Heart left ventricle (tissue), 16 donors: ENCODE measurements at places on chromosomes 5 and 9.

DNA sequence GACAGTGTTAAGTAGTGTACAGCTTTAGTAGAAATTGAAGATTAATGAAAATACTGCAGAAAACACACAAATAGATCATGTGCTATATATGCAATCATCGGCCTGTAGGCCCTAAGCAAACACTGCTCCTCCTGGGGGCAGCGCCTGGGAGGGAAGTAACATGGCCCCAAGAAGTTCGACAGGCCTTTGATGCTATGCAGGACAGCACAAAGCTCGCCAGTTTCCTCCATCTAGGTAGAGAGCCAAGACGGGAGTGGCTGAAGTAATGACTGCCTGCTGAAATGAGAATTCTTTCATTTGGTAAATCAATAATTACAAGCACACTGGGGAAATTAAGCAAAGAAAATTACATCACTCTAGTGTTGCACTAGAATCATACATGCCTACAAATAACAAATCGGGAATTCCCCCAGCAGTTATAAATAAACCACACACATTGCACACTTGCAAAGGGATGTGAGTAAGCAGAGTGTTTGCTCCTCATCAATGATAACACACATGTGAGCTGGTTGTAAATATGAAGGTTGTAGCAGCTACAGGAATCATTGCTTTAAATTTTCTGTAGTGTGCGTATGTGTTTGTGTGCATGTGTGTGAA lies 219.9 kb upstream of the NFIL3 start:
- no peak overlapping the region for H3K27ac ChIP-seq
- H3K4me3 ChIP-seq: no peak overlapping the region
- H3K4me1 ChIP-seq: no peaks in the 10 kb centered on the region
- no peaks in the 10 kb centered on the region for H3K27me3 ChIP-seq
- no peaks in the 10 kb centered on the region for H3K36me3 ChIP-seq
- no peak for DNase-seq

- no peaks in the 10 kb centered on the region for H3K4me1 ChIP-seq
- H3K27me3 ChIP-seq: no peaks in the 10 kb centered on the region
- H3K4me3 ChIP-seq: no peak overlapping the region
- no peaks in the 10 kb centered on the region for H3K36me3 ChIP-seq
These were observed 36.8 kb downstream of the UGT3A2 start for GRCh38 chr5:36029914-36030313.

GRCh38 chr5:98308960-98309359 lies 464.5 kb upstream of the RGMB start:
- H3K36me3 ChIP-seq: no peaks in the 10 kb centered on the region
- H3K4me1 ChIP-seq: no peaks in the 10 kb centered on the region
- DNase-seq: no peak
- no peak overlapping the region for H3K4me3 ChIP-seq
- peak overlapping the region; percentile 67 for H3K27ac ChIP-seq

GRCh38 chr9:68547417-68547816 lies 6.7 kb upstream of the TMEM252 start:
- H3K4me1 ChIP-seq: peaks cover 9% of the 10 kb centered on the region
- no peaks in the 10 kb centered on the region for H3K36me3 ChIP-seq
- no peak for DNase-seq
- H3K27me3 ChIP-seq: no peaks in the 10 kb centered on the region
- no peak overlapping the region for H3K4me3 ChIP-seq

GRCh38 chr9:4301971-4302427 lies 2.1 kb upstream of the GLIS3 start:
- no peaks in the 10 kb centered on the region for H3K27me3 ChIP-seq
- no peaks in the 10 kb centered on the region for H3K36me3 ChIP-seq
- no peak overlapping the region for H3K4me3 ChIP-seq
- peaks cover 12% of the 10 kb centered on the region for H3K4me1 ChIP-seq
- DNase-seq: peak; percentile 74

DNA sequence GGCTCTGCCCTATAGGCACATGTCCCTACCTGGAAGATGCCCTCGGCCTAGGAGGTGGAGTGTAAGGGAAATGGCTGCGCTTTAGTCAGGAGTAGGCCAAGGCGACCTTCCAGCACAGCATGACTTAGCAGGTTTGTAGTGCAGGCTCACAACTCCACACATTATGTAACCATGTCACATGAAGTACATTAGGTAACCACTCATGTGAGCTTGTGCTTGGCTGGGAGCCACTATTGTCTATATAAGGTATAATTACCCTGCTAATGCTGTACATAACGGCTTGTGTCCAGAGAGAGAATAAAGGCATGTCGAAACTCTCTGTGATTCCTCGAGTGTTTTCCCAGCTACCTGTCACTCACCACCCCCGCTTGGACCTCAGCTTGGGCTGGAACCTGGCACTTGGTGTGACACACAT lies 74.9 kb downstream of the CAMK4 start:
- no peaks in the 10 kb centered on the region for H3K27me3 ChIP-seq
- no peak overlapping the region for H3K27ac ChIP-seq
- H3K4me3 ChIP-seq: no peak overlapping the region
- no peaks in the 10 kb centered on the region for H3K36me3 ChIP-seq

- no peak for DNase-seq
- no peak overlapping the region for H3K4me3 ChIP-seq
- H3K4me1 ChIP-seq: no peaks in the 10 kb centered on the region
- no peak overlapping the region for H3K27ac ChIP-seq
- no peaks in the 10 kb centered on the region for H3K27me3 ChIP-seq
These were observed 102.5 kb upstream of the DHFR start for GRCh38 chr5:80757290-80757689.

DNA sequence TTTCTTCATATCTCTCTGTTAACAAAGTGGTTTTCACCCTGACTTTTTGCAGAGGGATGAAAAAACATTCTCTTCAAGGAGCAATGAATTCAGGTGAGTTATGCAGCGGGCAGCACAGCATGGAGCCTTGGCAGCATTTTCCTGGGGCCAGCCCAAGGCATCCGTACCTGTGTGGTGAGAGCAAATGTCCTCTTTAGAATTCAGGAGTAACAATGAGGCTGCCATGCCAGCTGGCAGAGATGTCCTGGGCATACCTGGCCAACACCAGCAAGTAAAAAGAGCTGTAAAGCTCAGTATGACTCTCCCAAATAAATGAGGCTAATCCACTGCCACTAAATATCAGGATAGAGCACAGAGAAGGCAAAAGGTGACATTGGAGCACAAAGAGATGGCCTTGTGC lies 277.6 kb upstream of the TRPC7 start:
- H3K27ac ChIP-seq: no peak overlapping the region
- no peaks in the 10 kb centered on the region for H3K27me3 ChIP-seq
- H3K36me3 ChIP-seq: no peaks in the 10 kb centered on the region
- no peak for DNase-seq
- H3K4me3 ChIP-seq: no peak overlapping the region

DNA sequence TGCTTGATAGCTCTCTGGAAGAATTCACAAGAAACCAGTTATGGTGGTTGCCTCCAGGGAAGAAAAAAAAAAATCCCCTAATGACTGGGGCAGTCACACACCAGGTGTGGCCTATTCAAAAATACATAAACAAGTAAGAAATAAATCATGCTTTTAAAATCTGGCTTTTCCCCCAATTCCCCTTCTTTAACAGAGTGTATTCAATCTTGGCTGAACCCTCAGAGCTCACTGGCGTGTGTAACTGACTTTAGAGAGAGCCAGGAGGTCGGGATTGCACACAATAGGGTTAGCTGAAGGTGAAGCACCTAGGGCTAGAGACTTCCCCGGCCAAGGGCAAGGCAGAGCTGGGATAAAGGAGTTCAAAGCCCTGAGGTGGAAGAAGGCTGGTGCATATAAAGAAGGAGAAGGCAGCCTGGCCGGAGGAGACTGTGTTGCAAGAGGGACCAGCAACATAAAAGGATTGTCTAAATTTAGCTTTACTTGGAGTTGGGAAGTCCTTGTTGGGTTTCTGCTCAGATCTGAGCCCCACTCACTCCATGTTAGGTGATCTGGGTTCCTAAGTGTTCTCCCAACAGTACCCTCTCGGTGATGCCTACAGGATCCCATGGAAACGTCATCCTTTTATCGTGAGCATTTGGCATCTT lies 19.7 kb downstream of the FNBP1 start:
- H3K4me1 ChIP-seq: peaks cover 10% of the 10 kb centered on the region
- H3K36me3 ChIP-seq: no peaks in the 10 kb centered on the region
- H3K27ac ChIP-seq: no peak overlapping the region
- no peak for DNase-seq
- H3K27me3 ChIP-seq: no peaks in the 10 kb centered on the region

DNA sequence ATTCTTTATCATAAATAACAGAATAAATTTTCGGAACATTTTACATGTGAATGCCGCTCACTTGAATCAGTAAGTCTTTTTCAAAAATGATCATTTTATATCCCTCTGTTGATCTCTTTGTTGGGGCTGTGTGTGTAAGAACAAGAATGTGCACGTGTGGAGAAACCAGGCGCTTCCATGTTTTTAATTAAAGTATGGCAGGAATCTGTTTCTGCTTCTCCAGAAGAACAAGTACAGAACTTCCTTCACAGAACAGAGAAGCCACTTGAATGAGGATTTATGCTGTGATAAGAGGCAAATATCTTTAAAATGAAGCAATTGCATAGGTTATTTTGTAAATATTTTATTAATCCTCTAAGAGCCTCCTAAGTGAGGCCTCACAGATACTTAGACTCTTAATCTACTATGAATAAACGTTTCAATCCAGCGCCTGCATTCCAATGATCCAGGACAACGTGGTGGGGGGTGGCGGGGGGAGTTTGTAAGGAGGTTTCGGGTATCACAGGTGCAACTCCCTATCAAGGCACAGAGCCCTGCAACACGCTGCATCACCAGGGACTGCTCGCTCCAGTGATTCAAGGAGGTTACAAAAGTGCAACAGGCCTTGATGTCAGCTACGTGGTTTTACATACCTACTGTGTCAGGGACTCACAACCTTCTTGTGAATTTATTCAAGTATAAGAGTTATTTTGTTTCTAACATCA lies 409.2 kb downstream of the BNC2 start:
- no peaks in the 10 kb centered on the region for H3K27me3 ChIP-seq
- H3K27ac ChIP-seq: no peak overlapping the region
- no peak for DNase-seq
- H3K4me3 ChIP-seq: no peak overlapping the region

- H3K4me3 ChIP-seq: no peak overlapping the region
- no peaks in the 10 kb centered on the region for H3K36me3 ChIP-seq
- no peaks in the 10 kb centered on the region for H3K4me1 ChIP-seq
These were observed 358.2 kb upstream of the TLE4 start for GRCh38 chr9:79213417-79214125.

- DNase-seq: no peak
- H3K4me3 ChIP-seq: no peak overlapping the region
- no peaks in the 10 kb centered on the region for H3K27me3 ChIP-seq
These were observed 1.5 kb upstream of the HMGCS1 start for GRCh38 chr5:43314724-43315123.

- peak overlapping the region; percentile 29 for H3K27ac ChIP-seq
- peak overlapping the region; percentile 33 for H3K4me3 ChIP-seq
- no peaks in the 10 kb centered on the region for H3K27me3 ChIP-seq
- no peak for DNase-seq
These were observed 3.4 kb upstream of the CNTRL start for GRCh38 chr9:121071370-121071755.

GRCh38 chr5:57166276-57166675 lies 7.6 kb upstream of the GPBP1 start:
- no peak for DNase-seq
- H3K4me1 ChIP-seq: no peaks in the 10 kb centered on the region
- no peak overlapping the region for H3K27ac ChIP-seq
- H3K36me3 ChIP-seq: no peaks in the 10 kb centered on the region
- no peak overlapping the region for H3K4me3 ChIP-seq

GRCh38 chr5:132020568-132021339 lies 9.3 kb upstream of the ACSL6 start:
- H3K27me3 ChIP-seq: peaks cover 10% of the 10 kb centered on the region
- DNase-seq: no peak
- H3K27ac ChIP-seq: no peak overlapping the region
- no peaks in the 10 kb centered on the region for H3K36me3 ChIP-seq
- H3K4me1 ChIP-seq: no peaks in the 10 kb centered on the region

- no peaks in the 10 kb centered on the region for H3K4me1 ChIP-seq
- no peak for DNase-seq
- no peaks in the 10 kb centered on the region for H3K36me3 ChIP-seq
- H3K4me3 ChIP-seq: no peak overlapping the region
These were observed 94.6 kb upstream of the TXNDC8 start for GRCh38 chr9:110432253-110432652.

- no peak overlapping the region for H3K27ac ChIP-seq
- no peaks in the 10 kb centered on the region for H3K27me3 ChIP-seq
- DNase-seq: no peak
These were observed 68.2 kb downstream of the CDC14B start for GRCh38 chr9:96551403-96551802.

- no peak overlapping the region for H3K27ac ChIP-seq
- no peak for DNase-seq
- no peaks in the 10 kb centered on the region for H3K4me1 ChIP-seq
- H3K27me3 ChIP-seq: no peaks in the 10 kb centered on the region
These were observed 160.8 kb downstream of the DMRT2 start for GRCh38 chr9:1210954-1211353.

- peak; percentile 78 for DNase-seq
- no peaks in the 10 kb centered on the region for H3K27me3 ChIP-seq
- H3K4me3 ChIP-seq: no peak overlapping the region
- peaks cover 52% of the 10 kb centered on the region for H3K4me1 ChIP-seq
These were observed 20.2 kb downstream of the SLC22A5 start for GRCh38 chr5:132389585-132390286.

DNA sequence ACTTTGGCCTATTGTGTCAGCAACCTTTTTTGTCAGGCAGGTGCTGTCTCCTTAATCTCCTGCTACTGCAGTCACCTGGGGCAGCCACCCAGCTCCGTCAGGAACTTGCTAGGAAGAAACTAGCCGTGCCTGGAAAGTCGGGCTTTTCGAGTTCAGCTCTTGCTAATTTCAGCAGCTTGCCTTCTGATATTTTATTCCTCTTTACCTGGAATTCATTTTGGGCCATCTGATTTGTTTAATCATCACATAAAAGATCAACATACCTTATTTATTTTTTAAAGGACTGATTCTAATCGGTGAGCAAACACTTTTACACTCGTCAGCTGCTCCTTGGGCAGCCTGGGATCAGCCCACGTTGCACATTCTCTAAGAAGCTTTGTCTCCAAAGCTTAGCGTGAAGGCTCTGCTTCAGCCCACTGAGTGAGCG lies 42.2 kb downstream of the PRLR start:
- no peak overlapping the region for H3K4me3 ChIP-seq
- H3K27ac ChIP-seq: no peak overlapping the region
- no peaks in the 10 kb centered on the region for H3K4me1 ChIP-seq
- no peak for DNase-seq
